ENCODE measurements at places on chromosomes 11 and 22. TPM values are rescaled to one million over a fixed set of nuclear protein-coding genes. Genes with fewer than 3 reads are reported as not detected.

ZC3H7B gene
- 39.6 TPM for total RNA-seq

STK33 gene
- total RNA-seq: 3.8 TPM

UPK3A gene
- total RNA-seq: not detected

SYCE3 gene
- not detected for total RNA-seq

CRYBA4 gene
- total RNA-seq: not detected
